ENCODE measurements at places on chromosomes 4 and X. TPM values are rescaled to one million over a fixed set of nuclear protein-coding genes. Genes with fewer than 3 reads are reported as not detected.

Gene SLC49A3
- 2.0 TPM for total RNA-seq

Gene CHST7
- total RNA-seq = 0.74 TPM

- no peak for DNase-seq
Measured at GRCh38 chrX:69021141-69021960, 143.9 kb downstream of the PJA1 start.

GRCh38 chrX:134545510-134545909, 85.5 kb downstream of the HPRT1 start:
- DNase-seq = no peak

DNA sequence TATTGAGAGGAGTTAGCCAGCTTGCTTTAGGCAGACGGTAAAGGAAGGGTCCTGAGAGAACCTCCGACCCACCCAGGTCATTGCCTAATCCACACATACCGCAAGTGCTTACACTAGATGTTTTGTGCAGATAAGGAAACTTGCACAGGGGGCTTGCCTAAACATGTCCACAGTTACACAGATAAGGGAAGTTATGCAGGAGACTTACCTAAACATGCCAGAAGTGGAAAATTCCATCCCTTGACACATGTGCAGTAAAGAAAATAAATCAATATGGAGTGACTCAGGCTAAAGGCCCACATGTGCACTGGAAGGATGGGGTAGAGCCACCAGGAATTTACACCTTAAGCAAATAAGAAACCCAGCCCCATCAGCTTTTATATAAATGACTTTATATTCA, 232.8 kb upstream of the HDX start:
- DNase-seq = no peak

Measured in naive thymus-derived CD8-positive, alpha-beta T cell (primary cell).